Activated CD8-positive, alpha-beta T cell treated with anti-CD3 and anti-CD28 coated beads, Interleukin-2, amount 10 ng/mL, durations not matched to agents 7 days and 5 days (primary cell): ENCODE measurements at places on chromosomes 3 and 15.
A peak's percentile ranks its signal among the peaks of the same experiment; 100 is the strongest.

DNA sequence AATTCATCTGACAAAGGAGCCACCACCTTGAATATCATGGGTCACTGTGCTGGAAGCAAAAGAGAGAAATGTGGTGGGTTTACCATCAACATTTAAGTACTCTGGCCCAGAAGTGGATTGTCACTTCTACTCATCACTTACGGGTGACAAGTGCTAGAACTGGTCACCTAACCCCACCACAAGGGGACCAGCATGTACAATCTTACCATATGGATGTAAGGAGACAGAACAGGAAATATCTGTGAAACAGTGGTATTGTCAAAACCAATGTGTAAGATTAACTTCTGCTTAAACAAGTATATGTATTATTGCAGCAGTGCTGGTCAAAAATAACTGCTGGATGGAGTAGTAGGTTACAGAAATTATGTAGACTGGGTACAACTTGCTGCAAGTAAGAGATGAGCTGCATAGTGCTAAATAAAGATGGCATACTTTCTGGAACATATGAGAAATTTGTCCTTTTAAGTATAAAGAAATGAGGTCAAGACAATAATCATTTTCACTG is 171.8 kb downstream of the POTEB3 start:
- no peaks in the 10 kb centered on the region for H3K36me3 ChIP-seq
- H3K4me1 ChIP-seq, result peaks cover 4% of the 10 kb centered on the region
- H3K27me3 ChIP-seq, result peaks cover 20% of the 10 kb centered on the region
- no peak overlapping the region for H3K27ac ChIP-seq
- no peak overlapping the region for H3K4me3 ChIP-seq
- no peak for DNase-seq

DNA sequence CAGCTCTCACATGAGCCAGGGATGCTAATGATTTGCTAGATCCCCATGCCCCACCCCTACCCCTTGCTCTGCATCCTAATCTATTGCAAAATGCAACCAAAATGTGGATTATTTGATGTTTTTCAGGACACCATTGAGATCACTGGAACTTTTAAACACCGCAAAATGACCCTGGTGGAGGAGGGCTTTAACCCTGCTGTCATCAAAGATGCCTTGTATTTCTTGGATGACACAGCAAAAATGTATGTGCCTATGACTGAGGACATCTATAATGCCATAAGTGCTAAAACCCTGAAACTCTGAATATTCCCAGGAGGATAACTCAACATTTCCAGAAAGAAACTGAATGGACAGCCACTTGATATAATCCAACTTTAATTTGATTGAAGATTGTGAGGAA is 29.7 kb downstream of the HDC start:
- no peak overlapping the region for H3K27ac ChIP-seq
- peaks cover 19% of the 10 kb centered on the region for H3K36me3 ChIP-seq
- H3K4me3 ChIP-seq, result no peak overlapping the region
- peaks cover 6% of the 10 kb centered on the region for H3K4me1 ChIP-seq
- no peak for DNase-seq

DNA sequence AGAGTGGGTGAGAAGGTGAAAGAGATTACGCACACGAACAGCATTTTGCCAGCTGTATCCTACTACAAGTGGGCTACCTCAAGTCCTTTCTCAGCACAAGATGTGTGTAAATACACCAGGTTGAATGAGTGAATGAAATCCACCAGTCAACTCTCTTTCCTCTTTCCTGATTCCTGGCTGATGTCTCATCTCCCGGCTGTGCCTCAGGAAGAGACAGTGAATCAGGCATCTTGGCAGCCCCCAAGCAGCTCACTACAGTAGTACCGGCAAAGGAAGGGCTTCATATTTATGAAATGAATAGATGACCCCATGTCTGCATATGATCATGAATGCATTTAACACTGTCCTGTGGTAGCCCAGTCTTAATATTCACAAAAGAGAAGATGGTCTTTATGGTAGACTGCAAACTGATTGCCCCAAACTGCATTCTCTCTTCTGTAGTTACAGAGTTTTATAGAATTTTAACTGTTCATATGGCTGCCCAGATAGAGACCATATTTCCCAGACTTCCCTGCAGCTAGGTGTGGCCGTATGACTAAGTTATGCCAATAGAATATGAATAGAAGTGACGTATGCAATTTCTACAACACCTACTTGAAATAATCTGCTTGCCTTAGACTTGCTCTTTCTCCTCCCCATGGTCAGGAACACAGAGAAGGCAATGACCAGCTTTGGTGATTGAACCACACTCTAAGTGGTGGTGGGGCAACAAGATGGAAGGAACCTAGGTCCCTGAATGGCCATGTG is 22.7 kb downstream of the MGLL start:
- H3K27me3 ChIP-seq, result peaks cover 6% of the 10 kb centered on the region
- peak overlapping the region; percentile 97 for H3K27ac ChIP-seq
- no peak overlapping the region for H3K4me3 ChIP-seq
- H3K4me1 ChIP-seq, result peaks cover 37% of the 10 kb centered on the region

GRCh38 chr3:99780749-99781148 is 36.9 kb upstream of the CMSS1 start:
- H3K27me3 ChIP-seq, result peaks cover 15% of the 10 kb centered on the region
- H3K36me3 ChIP-seq, result no peaks in the 10 kb centered on the region
- H3K4me1 ChIP-seq, result peaks cover 4% of the 10 kb centered on the region
- no peak overlapping the region for H3K27ac ChIP-seq

DNA sequence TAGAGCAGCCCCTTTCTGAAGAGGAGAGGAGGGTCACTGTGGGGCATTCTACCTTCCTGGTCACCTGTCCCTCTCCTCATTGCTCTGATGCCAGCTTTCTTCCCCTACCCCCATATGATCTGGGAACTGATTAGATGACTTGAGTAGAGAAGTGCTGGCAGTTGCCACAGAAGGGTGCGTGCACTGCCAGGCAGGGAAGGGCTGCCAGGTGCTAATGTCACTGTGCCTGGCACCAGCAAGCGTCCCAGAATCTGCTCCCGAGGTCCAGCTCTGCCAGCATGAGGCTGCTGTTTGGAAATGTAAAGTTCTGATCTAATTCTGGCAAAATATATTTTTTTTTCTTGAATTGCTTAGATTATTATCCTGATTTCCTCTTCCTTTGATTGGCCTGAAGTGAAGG is 52.8 kb downstream of the PPM1L start:
- H3K4me3 ChIP-seq, result no peak overlapping the region
